SW 1271 (cell line): ENCODE measurements at places on chromosomes 11 and 22.

DNA sequence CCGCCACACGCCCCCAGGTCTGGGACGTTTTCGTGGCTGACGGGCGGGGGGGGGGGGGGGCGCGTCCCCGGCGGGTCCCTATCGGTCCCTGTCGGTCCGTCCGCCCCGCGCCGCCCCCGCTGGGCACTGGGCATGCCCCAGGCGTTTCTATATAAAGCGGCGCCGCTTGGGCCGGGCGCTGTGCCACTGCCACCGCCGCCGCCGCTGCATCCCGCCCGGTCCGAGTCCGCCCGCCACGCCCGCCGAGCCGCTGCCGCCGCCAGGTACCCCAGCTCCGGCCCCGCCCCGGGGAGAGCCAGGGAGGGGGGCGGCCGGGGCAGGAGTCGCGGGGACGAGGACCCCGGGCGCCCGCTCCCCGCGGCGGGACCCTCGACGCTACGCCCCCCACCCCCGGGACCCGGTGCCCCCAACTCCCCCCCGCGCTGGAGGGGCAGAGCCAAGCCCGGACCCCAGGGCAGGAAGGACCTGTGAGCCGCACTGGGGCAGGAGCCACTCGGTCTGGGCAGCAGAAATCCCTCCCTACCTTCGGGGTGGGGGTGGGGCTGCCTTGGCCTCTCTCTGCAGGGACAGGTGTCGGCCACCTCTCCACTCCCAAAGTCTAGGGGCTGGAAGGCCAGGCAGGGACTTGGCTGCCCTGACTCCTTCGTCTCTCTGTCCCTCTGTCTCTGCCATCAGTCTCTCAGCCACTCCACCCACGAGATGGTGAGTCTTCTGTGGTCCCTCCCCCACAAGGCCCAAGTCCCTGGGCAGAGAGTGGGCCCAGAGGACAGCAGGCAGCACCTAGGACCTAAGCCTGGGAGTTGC is at the start of gene CARNS1:
Gene CARNS1, plus strand, starts transcription at position 178 of the 804 bp plus-strand sequence. Its CDS starts 522 bp downstream, at position 700.
- DNase-seq: no peak

DNA sequence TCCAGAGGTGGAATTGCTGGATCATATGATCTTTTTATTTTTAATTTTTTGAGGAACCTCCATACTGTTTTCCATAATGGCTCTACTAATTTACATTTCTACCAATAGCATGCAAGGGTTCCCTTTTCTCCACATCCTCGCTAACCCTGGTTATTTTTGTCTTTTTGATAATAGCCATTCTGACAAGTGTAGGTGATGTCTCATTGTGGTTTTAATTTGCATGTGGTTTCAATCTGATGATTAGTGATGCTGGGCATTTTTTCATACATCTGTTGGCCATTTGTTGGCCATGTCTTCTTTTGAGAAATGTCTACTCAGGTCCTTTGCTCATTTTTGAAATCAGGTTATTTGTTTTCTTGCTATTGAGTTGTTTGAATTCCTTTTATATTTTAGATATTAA is 15.4 kb upstream of the OR4D5 start:
- no peak for DNase-seq

GRCh38 chr22:20885557-20886323 is 26.9 kb downstream of the SNAP29 start:
- DNase-seq: peak; percentile 61

DNA sequence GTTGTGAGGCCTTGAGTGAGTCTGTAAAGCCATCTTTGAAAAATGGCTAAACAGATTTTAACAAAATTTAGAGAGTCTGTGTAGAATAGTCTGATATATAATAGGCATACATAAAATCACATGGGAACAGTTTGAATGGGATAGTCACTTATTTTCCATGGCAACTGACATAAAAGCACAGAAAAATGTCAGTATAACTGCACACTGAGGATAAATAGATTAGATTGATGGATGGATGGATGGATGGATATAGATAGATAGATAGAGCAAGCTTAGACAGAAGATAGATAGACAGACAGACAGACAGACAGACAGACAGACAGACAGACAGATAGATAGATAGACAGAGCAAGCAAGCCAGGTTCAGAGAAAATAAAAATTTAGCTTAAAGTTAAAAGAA is 660.2 kb upstream of the API5 start:
- no peak for DNase-seq

GRCh38 chr11:43558556-43559127 is 121.9 kb upstream of the HSD17B12 start:
- DNase-seq: no peak

DNA sequence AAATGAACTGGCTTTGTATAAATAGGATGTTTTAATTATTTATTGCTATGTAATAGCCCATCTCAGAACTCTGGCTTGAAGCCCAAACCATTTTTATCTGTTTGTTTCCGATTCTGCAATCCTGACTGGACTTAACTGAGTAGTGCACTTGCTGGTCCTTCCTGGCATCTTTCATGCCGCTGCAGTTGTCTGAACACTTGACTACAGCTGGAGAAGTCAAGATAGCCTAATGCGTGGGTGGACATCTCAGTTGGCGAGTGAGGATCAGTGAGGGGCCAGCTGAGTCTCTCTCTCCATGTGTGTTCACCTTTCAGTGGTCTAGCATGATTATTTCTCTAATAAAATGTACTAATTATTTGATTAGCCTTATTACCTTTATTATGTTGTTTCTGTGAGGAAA is 105.8 kb downstream of the PRMT3 start:
- no peak for DNase-seq

DNA sequence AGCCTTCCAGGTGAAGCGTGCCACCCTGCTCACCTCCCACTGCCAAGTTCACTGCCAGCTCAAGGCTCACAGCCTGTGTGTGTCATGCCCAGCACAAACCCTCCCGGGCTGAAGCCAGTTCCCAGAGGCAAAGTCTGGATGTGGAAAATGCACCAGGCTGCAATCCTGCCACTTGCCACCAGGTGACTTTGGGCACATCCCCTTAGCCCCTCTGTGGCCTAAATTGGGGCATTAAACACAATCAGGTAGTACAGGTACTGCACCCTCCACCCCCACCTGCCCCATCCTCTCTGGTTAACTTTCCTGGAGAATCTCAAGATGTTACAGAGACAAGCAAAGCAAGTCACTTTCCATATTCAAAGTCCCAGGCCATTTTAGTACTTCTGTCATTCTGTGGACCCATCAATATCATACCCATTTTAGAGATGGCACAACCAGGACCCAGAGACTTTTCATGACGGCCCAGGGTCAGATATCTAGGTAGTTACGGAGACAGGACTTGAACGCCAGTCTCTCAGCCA is 1.8 kb upstream of the RASD2 start:
- no peak for DNase-seq

GRCh38 chr11:6417907-6418556 is 862 bp downstream of the APBB1 start:
- DNase-seq: no peak

- DNase-seq: no peak
Measured at GRCh38 chr11:86785576-86785975, 14.8 kb upstream of the PRSS23 start.

- DNase-seq: no peak
Measured at GRCh38 chr11:492427-493226, 14.4 kb downstream of the RNH1 start.

GRCh38 chr11:130159657-130160497 is at the start of gene ST14:
Gene ST14 (plus strand): TSS chr11:130159782. CDS start chr11:130159980, 198 bp downstream.
- DNase-seq: no peak

DNA sequence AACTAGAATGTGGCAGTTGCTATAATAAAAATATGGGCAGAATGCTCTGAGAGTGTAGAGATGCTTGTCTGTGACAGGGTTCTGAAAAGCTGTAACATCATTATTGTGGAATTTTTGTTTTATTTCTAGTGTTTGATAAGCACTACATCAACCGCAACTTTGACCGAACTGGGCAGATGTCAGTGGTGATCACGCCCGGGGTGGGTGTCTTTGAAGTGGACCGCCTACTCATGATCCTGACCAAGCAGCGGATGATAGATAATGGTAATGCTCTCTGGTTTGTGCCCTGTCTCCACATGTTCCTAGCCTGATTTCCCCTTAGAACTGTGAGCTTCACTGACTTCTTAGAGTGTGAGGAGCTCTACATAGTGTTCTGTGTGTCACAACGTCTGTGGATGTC is 48.8 kb downstream of the DEPDC5 start:
- no peak for DNase-seq

GRCh38 chr11:35163702-35164496 is 24.9 kb downstream of the CD44 start:
- DNase-seq: peak; percentile 67

DNA sequence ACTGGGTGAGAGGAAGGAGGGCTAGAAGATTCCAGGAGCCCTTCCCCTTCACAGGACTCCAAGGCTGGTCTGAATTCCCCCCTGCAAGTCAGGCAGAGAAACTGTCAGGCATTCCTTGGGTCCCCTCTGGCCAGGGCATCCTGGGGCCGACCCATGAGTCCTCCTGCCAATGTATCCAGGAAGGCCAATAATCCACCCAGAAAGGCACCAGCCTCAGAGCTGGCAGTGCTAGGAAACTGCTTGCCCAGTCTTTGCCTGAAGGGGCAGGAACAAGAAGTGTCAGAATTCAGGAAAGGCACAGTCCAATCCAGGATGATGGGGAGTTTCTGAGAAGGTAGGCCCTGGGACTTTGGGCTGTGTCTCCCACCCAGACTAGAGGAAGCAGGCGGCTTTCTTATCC is 41.0 kb downstream of the BUD13 start:
- no peak for DNase-seq
